NB4 (cell line): ENCODE measurements at places on chromosomes 16 and 17.

DNA sequence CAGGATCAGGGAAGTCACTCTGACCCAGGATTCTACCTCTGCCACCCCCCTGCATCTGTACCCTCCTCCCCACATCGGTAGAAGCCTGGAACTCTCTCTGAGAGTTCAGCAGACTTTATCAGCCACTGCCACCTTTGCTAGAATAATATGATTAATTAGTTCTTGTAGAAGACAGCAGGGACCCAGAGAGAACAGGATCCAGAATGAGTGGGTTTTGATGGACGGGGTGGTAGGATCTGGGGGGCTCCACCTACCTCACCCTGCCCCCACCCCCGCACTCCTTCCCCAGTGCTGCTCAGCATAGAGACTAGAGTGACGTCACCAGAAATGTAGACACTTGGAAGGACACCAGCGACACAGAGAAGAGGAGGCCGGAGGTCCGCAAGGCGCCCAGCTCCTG is 33.5 kb downstream of the ABCC6 start:
- DNase-seq: no peak

- no peak for DNase-seq
These were observed 61.1 kb downstream of the RPA1 start for GRCh38 chr17:1890758-1891450.

- no peak for DNase-seq
These were observed 286.1 kb upstream of the PMFBP1 start for GRCh38 chr16:72458035-72458434.

DNA sequence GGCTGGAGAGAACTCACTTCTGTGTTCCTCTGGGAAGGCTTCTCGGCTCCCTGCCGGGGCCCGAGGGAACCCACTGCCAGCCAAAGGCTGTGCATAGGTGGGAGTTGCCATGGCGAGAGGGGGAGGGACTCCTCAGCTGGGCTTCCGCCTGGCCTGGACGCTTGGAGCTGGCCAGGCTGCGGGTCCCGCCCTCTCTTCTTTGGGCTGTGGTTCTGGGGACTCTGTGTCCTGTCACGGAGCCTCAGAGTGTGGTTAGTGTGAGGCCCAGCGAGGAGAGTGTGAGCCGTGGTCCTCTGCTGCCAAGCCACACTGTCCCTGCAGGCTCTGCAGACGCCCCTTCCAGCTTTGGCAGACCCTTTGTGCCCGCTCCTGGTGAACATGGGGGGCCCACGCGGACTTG is 123.1 kb downstream of the OR1D5 start:
- no peak for DNase-seq

DNA sequence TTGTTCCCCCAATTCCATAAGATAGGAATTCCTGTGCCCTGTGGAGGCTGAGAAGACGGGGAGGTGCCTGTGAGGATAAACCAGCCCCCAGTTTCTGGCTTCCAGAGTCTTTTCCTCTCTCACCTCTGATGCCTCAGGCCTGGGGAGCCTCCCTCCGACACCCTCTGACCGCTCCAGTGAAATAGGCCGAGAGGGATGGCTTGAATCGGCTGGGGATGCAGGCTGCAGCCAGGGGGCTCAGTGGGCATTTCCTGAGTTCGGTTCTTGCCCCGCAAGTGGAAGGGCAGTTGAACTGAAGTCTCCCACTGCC is 339.4 kb downstream of the SEC14L1 start:
- DNase-seq: no peak

DNA sequence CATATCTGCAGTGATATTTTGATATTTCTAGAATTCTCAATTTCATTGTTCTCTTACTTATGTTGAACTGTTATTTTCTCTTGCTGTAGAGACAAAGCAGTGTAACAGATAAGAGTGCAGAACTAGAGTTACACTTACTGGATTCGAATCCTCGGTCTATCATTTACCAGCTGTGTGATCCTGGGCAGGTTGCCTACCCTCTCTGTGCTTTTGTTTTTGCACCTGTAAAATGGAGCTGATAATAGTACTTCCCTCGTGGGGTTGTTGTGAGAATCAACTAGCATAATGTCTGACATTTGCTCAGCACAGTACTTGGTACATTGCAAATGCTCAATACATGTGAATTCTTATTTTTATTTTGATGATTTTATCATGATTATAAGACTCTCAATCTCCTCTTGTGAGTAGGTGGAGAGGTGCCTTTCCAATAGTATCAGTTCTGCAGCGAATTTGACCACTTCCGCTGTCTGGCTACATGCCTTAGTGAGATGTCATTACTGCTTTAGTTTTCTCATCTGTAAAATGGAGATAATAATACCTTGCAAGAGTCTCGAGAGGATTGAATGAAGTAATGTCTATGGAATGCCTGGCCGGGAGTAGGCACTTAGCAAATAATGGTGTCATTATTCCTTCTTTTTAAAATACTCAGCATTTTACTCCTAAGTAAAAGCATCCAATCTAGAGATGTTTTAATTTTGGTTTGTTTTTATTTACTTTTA is 312.2 kb upstream of the MAF start:
- DNase-seq: no peak

- no peak for DNase-seq
These were observed 32.9 kb upstream of the ANKRD40CL start for GRCh38 chr17:50800196-50800700.

- no peak for DNase-seq
These were observed 7.3 kb downstream of the MSLN start for GRCh38 chr16:767743-768235.

- DNase-seq: no peak
These were observed 14.1 kb upstream of the YWHAE start for GRCh38 chr17:1414001-1414574.

DNA sequence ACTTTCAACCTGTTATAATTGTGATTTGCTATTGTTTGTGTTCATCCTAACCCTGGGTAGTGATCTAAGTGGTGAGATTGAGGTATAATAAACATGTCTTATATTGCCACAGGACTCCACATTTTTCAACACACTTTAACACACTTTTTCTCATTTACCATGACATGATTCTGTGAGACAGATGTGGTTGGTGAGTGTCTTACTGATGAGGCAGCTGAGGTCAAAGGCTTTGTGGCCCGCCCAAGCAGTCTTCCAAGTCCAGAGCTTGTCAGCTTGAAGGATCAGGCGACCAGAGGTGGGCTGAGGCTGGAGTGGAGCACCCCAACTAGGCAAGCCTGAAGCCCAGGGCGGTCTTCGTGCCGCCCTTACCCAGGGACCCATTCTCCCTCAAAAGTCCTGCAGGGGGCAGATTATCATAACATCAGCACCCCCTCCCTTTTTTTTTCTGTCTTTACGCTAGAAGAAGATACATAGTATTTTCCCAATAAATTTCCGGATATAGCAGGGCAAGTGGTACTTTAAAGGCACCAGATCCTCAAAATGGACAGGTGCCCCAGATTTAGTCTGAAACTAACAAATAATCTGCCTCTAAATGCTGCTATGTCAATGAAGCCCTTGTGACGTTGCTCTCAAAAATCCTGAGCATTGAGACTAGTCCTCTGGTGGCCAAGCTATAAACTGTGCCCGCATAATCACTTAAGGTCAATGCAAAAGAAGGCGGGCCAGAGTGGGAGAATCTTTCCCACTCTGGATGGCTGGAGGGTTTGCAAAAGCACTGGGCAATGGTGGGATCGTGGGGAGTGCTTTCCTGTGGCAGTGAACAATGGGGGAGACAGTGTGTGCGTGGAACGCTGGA is 21.1 kb downstream of the KCTD19 start:
- no peak for DNase-seq

GRCh38 chr16:4347010-4347409 is 4.1 kb downstream of the PAM16 start:
- DNase-seq: peak; percentile 94

DNA sequence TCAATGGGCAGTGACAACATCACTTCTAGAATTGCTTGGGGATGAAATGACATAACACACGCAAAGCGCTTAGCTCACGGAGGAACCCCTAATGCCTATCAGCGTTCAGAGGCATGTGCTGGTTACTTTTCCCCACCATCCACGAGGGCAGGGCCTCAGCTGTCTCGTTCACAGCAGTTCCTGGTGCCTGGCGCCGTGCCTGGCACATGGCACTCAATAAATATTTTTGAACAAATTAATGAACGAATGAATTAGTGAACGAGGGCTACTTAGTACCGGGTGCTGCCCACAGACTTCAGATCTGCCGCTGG is 14.1 kb upstream of the CIBAR2 start:
- no peak for DNase-seq

- DNase-seq: no peak
These were observed 125.2 kb upstream of the CDC42EP4 start for GRCh38 chr17:73436954-73437353.

GRCh38 chr17:41160648-41161047 is at the start of gene KRTAP4-4:
KRTAP4-4 (minus strand) TSS chr17:41160748; CDS start chr17:41160691, 57 bp downstream.
- DNase-seq: no peak

DNA sequence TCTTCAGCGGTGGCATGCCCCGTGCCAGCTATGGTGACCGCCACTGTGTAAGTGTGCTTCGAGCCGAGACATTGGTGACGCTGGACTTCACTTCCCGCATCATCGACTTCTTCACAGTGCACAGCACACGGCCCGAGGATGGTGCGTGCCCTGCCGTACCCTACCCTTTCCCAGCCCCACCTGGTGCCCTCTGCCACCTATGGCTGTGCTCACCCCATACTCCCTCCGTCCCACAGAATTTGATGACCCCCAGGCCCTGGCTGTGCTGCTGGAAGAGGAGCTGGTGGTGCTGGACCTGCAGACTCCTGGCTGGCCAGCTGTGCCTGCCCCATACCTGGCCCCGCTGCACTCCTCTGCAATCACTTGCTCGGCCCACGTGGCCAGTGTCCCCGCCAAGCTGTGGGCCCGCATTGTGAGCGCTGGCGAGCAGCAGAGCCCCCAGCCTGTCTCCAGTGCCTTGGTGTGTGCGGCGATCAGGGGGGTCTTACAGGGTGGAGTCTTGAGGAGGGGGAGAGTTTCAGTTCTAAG is 9.5 kb downstream of the LLGL1 start:
- DNase-seq: no peak

GRCh38 chr16:22322741-22323140 is 25.5 kb downstream of the POLR3E start:
- no peak for DNase-seq

- peak; percentile 39 for DNase-seq
These were observed 443 bp downstream of the CSNK2A2 start for GRCh38 chr16:58197314-58198012.

DNA sequence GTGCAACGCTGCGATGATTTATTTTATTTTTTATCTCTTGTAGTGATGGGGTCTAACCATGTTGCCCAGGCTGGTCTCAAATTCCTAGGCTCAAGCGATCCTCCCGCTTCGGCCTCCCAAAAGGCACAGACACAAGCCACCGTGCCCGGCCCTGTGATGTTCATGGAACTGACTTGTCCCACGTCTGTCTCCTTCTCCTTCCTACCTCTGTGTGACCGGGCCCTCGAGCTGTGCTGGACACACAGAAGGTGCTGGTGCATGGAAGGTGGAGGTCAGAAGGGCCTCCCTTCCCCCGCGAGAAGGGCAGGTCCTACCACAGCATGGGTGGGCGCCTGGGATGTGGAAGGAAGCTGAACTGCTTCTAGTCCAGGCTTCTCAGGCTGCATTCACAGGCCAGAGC is 88.0 kb downstream of the SEC14L1 start:
- DNase-seq: no peak

DNA sequence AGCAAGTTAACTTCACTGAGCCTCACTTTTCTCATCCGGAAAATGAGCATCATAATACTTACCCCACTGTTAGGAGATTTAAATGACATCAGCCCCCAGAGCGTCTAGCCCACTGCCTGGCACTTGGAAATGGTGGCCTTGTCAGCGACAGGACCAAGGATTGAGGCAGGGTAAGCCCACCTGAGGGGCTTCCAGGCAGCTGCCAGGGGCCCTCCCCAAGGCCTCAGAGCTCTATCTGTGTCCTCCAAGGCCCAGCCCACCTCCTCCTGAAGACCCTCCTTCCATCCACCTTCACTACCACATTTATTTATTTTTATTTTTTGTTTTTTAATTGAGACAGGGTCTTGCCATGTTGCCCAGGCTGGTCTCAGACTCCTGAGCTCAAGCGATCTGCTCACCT is 13.8 kb downstream of the PITPNM3 start:
- no peak for DNase-seq

GRCh38 chr17:78132084-78132676 is 1.6 kb downstream of the TMC8 start:
- DNase-seq: no peak

DNA sequence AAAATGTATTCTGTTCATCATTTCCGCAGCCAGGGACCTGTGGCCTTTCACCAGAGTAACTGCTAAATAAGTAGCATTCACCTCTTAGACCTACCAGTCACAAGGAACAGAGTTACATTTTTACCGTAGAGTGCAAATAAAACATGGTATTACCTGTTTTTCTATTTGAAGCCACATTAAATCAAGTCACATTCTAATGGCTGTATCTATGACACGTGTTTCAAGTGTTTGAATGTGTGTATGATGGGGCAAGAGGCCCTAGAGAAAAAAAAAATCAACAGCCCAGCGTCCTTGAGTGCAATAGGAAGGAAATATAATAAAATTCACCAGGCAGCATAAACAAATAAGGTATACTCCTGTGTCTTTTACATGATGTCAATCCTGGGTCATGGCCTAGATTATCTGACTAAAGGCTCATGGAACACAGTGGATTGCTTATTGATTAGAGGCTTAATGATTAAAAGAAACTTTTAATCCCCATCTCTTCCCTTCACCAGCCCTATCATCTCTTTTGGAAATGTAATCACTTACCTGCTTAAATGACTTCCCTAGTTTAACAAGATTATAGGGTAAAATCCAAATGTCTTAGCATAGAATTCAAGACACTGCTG is 168.7 kb upstream of the CDH5 start:
- no peak for DNase-seq

GRCh38 chr17:76781056-76781982 is 43.4 kb downstream of the MFSD11 start:
- DNase-seq: peak; percentile 10

GRCh38 chr17:78294776-78295175 is 63.3 kb downstream of the TMEM235 start:
- DNase-seq: peak; percentile 86

GRCh38 chr16:85453194-85453678 is 159.9 kb upstream of the GSE1 start:
- no peak for DNase-seq

GRCh38 chr16:55045756-55046460 is 115.2 kb downstream of the IRX5 start:
- DNase-seq: no peak

DNA sequence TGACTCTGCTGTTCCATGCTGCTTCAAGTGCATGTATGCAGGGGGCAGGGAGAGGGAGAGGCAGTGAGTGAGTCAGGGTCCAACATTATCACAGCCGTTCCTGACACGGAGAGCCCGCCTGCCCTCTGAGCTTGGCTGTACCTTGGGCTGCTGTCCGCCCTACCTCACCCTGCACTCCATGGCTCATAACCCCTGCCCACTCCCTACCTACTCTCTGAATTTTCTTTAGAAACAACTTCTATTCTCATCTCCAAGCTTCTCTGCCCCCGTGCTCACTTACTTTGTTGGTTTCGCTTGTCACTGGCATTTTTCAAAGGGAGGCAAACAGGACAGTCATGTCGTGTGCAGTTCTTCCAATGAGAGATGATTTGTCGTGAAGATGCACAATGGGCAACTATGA is 74.4 kb upstream of the TRAP1 start:
- no peak for DNase-seq
